ENCODE measurements at places on chromosomes 16 and 17.

GRCh38 chr16:71339236-71340171, 19.0 kb upstream of the CALB2 start:
- no peak for DNase-seq

GRCh38 chr17:8046929-8047768, 8.3 kb downstream of the ALOX15B start:
- no peak for DNase-seq

GRCh38 chr16:57186872-57187854, 1.0 kb downstream of the RSPRY1 start:
- peak; percentile 34 for DNase-seq

DNA sequence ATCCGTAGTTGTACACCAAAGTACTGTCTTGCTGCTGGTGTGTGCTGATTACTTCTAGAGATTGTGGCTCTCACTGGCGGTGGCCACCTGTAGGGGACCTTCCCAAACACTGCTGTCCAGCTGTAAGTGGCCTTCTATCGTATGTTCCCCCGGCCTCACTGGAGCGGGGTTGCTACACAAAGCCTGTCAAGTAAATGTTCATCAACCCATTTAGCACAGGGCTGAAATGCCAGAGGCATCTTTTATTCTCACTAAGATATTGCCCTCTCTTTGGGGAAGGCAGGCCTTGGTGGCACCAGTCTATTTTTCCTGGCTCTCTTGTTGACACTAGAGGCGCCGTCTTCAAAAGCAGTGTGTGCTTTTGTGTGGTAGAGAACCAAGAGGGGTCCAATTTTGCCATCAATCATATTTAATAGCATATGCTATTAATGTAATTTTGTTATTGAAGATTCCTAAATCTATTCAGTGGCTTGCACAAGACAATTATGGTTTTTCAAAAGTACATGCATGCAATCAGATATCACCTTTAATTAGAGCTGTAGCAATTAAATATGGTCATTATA, 514.4 kb upstream of the SALL1 start:
- no peak for DNase-seq

- no peak for DNase-seq
Measured at GRCh38 chr16:57044931-57045693, 47.3 kb upstream of the CPNE2 start.

DNA sequence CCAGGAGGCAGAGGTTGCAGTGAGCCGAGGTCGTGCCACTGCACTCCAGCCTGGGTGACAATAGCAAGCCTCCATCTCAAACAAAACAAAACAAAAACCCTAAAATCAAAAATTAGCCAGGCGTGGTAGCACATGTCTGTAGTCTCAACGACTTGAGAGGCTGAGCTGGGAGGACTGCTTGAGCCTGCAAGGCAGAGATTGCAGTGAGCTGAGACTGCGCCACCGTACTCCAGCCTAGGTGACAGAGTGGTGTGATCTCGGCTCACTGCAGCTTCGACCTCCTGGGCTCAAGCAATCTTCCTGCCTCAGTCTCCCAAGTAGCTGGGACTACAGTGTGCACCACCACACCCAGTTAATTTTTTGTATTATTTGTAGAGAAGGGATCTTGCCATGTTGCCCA, 87.6 kb downstream of the MYH11 start:
- no peak for DNase-seq

DNA sequence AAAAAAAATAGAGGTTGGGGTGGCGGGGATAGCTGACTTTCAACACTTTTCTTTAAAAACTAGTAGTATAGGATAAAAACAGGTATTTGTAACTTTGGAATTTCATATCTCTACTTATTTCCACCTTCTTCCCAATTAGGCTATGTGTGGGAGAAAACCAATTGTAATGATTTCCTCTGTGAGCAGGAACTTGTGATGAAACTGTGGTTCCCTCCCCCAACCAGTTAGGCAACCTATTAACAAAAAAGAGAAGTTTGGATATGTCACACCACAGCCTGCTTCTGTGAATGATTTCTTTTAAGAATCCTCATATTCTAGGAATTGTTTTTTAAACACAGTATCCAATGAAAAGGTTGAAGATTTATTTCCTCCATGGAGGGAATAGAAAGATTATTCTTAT, 1.9 kb downstream of the IGSF6 start:
- no peak for DNase-seq

DNA sequence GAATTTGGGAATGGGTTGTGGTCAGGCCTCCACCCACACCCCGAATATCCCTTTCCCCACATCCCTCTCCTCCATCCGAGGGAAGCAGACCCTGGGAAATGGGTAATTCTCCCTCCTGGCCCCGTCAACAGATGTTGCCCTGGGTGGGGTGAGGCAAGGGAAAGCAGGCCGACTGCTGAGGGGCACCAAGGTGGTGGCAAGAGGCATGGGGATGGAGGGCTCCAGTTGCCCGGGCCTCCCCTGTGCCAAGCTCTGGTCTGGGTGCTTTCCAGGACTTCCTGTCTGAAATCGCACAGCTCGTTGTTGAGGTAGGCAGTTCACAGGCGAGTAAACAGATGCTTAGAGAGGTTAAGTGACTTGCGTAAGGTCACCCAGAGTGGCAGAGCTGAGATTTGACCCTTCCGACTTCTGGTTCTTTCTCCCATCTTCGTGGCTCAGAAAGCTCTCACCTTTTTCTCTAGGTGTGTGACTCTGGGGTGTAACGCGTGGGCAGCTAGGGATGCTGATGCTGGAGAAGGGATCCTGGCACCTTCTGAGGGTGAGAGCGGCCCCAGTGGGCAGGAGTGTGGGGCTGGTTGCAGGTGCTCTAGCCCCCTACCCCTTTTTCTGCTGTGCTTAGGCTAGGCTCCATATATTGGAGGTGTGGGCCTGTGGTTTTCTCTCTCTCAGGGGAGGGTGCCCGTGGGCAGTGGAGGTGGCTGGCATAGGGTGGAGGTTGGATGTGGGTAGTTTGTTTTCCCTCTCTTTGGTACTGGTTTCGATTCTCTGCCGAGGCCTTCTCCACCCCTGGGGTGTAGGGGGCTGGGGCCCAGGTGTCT, 17.2 kb downstream of the RARA start:
- no peak for DNase-seq

DNA sequence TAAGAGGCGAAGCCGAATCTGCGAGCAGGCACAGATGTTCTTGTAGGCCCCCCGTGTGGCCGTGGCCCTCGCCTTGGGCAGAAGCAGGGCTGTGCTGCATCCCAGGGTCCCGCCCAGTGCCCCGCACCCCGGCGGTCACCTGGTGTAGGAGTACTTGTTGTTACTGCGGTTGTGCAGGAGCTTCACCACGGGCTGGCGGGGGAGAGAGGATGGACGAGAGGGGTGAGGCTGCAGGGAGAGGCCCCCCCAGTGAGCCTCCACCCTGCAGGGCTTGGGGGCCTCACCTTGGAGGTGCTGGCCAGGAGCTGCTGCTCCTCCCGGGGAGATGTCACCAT, 11.4 kb downstream of the ASPHD1 start:
- no peak for DNase-seq

DNA sequence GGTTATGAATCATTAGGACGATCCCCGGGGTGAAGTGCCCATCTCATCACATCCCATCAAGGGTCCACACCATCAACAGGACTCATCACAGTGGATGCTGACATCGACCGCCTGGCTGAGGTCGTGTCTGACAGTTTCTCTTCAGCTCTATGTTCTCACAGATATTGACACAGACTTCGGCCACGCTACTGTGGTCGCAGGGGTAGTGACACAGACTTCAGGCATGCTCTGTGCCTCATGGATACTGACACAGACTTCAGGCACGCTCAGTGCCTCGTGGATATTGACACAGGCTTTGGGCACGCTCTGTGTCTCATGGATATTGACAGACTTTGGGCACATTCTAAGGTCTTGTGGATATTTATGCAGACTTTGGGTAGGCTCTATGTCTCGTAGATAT, 50.1 kb downstream of the KLHDC4 start:
- no peak for DNase-seq

DNA sequence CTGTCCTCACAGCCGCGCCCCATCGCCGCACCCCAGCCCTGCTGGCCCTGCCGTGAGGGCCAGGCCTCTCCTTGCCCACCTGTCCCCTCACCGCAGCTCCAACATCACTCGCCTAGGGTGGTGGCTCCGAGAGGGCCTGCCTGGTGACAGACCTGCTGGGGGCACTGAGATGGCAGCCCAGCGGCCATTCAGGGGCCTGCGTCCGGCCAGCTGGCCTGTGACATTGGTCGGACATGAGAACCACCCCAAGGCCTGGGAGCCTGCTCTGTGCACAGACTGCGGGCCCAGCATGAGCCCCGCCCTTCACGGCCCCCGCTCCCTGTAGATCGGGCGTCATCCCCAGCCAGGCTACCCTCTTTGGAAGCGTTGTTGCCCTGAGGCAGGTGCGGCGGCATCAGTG, 11.8 kb downstream of the NME3 start:
- no peak for DNase-seq

DNA sequence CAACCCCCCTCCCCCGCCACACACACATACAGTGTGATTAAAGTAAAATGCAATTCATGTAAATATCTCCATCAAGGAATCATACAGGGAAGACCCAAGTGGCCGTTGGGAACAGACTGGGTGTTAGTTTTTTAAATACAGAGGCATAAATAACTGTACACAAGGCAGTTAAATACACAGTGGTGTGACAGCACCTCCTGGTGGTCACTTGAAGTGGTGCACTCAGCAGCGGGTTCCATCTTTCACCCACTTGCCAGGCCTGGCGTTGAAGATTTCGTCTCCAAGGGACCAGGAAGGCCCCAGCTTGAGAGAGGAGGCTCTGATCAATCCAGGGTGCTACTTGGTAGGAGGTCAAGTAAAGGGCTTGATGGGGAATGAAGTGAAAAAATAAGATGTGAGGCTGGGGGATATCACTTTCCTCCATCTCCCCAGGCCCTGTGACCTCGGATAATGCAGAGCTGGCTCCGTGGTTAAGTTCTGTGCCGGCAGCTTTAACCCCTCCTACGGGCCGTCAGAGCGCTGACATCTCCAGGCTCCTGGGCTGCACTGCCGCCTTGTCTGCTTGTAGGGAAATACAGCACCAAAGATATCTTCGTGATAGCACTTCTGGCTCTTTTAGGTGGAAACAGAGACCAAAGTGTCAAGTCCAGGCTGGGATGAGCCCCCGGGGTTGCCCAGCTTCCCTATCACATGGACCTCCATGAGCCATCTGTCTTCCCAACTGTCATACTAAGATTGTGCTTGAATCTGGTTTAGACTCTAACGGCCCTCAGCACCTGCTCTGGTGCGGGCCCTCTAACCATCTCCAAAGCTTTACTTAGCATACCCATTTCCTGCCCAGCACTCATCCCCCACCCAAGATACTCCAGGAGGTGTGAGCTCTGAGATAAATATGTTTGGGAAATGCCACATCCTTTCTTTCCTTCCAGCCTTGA, 20.7 kb downstream of the LGALS9 start:
- no peak for DNase-seq

GRCh38 chr17:789160-789840, 7.1 kb downstream of the MRM3 start:
- no peak for DNase-seq

GRCh38 chr17:77441940-77442339, 301.2 kb downstream of the SEC14L1 start:
- DNase-seq: no peak

Data from right renal cortex interstitium (tissue), 3 donors.